Activated CD8-positive, alpha-beta memory T cell treated with anti-CD3 and anti-CD28 coated beads for 4 hours (primary cell): ENCODE measurements at places on chromosomes 13 and 19.

DNA sequence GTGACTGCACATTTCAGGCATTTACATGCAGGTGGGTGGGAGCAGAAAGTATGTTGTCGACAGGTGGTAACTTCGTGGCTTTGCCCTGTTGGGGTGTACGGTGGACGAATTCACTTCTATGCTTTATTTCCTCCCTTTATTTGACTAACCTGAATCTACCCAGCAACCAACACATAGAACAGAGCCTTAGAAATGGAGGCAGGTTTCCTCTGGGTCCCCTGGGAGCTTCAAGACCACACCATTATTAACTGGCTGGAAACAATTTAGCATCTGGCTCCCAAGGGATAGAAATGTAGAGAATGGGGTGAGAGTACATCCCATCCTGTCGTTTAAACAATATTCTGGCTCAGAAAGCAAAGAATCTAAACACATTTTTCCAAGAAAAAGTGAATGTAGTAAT lies 244.4 kb downstream of the DLEU7 start:
- no peak for DNase-seq

GRCh38 chr13:40599124-40599523 lies 67.3 kb downstream of the FOXO1 start:
- DNase-seq: no peak

DNA sequence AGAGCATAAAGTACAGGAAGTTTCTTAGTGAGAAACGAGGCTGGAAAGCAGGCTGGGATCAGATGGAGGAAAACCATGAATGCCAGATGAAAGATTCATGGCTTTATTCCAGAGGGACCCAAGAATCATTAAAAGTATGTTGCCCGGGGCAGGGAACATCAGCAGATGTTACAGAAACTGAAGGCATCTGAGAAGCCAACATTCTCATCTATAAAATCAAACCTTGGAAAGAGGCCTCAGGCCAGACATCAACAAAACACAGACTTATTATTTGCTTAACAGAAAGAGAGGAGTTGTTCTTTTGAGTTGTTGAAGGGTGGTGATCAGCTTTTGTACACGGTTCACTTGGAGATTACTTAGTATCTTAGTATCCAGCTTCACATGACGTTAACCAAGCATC lies 543.6 kb downstream of the RFC3 start:
- DNase-seq: no peak

DNA sequence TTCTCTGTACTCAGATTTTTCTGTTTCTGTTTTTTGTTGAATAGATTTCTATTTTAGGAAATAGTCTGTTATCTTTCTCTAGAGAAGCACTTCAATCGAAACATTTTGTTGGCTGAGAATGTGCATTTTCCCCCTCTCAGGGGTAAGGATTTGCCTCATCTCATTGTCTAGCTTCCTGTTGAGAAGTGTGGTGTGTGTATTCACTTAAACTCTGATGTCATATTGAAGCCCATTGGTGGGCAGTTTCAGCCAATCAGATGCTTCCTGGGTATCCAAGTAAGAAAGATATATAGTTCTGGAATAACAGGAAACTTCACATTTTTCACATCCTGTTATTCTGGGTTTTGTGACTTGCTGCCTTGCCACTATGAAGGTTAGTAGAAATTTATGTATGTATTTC lies 87.6 kb downstream of the ARHGEF7 start:
- DNase-seq: no peak

GRCh38 chr19:22935151-22935550 lies 67.8 kb downstream of the ZNF728 start:
- no peak for DNase-seq

GRCh38 chr13:95503662-95504061 lies 48.9 kb upstream of the CLDN10 start:
- DNase-seq: no peak

DNA sequence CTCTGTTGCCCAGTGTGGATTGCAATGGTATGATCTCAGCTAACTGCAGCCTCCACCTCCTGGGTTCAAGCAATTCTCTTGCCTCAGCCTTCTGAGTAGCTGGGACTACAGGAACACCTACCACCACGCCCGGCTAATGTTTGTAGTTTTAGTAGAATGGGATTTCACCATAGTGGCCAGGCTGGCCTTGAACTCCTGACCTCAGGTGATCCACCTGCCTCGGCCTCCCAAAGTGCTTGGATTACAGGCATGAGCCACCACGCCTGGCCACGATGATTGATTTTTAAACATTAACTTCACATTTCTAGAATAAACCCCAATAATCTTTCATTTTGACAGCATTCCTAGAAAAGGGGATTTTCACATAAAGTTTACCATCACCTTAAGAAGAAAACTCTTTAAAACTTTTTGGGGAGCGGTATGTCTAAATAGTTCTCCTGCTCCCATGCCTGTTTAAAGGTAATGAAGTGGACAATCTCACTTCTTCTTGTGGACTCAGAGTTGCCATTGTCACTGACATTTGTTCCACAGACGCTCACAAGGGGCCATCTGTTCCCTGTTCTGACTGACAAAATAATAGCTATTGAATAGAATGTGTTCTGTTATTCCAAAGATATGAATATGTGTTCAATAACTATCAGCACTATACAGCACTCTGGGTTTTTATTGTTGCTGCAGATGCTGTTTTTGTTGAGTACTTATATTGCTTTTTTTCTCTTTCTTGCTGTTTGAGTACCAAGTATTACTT lies 66.1 kb upstream of the C1QTNF9B start:
- DNase-seq: no peak

- no peak for DNase-seq
Observed at GRCh38 chr13:81406022-81406421, 1065.1 kb upstream of the SPRY2 start.

DNA sequence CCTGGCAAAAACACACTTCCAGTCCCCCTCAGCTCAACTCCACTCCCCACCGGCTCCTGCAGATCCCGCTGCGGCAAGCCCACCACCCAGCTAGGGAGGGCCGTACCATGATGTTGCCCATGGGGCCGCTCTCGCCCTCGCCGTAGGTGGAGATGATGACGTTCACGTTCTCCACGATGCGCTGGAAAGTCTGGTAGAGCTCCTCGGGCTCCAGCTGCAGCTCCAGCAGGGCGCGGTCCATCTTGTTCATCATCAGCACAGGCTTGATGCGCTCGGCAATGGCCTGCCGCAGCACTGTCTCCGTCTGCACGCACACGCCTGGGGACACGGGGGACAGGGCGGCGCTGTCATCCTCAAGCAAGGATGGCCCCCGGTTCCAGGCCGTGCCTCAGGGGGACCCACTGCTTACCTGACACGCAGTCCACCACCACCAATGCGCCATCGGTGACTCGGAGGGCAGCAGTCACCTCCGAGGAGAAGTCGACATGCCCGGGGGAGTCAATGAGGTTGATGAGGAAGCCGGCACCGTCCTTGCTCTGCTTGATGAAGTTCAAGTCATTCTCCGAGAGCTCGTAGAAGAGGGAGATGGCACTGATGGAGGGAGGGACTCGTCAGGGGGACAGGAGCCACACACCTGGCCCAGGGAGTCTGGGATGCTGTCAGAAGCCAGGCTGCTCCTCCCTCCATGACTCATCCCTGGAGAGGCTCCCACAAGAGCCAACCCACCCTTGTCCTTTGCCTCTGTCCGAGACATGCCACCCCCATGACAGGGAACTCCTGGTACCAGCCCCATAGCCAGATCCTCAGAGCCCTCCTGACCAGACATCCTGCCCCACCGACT lies 2.3 kb downstream of the EEF2 start:
- DNase-seq: no peak

DNA sequence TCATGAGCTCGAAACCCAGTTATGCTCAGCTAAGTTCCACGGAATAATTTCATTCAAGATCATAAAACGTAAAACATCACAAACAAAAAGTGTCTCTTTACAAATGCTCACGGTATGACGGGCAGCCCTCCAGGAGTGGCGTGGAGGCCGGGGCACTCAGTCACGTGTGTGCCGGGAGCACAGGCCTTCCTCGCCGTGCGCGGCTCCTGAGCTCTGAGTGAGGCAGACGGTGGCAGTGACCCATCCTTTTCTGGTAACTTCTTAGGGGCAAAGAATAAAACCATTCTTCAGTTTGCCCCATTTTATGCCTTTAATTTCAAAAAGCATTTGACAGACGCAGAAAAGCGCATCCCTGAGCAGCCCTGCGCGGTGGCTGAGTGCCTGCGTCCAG lies 72.8 kb downstream of the ATP11A start:
- no peak for DNase-seq

GRCh38 chr13:21458451-21458812 lies 671 bp downstream of the ZDHHC20 start:
- peak; percentile 10 for DNase-seq

GRCh38 chr13:30753030-30753616 lies 17.8 kb downstream of the ALOX5AP start:
- no peak for DNase-seq

DNA sequence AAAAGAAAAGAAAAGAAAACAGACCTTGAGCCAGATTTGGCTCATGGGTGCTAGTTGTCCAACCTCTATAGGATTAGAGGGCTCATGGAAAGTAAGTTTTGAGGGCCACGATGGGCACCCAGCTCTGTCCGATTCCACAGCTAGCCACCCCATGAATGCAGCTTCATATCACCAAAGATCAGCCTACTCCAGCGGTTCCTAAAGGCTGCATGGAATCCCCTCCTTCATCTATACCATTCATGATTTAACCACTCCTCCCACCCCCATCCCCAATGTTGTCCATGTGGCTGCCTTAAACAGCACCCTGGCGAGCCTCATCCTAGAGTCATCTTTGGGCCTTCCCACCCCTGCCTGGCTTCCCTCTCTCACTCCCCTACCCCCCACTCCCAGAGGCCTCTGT lies 2.1 kb downstream of the MVB12A start:
- DNase-seq: no peak

GRCh38 chr13:76883236-76883635 lies 3.0 kb downstream of the KCTD12 start:
- no peak for DNase-seq
